Activated CD4-positive, alpha-beta memory T cell treated with anti-CD3 and anti-CD28 coated beads for 36 hours (primary cell): ENCODE measurements at places on chromosomes 6 and 20.

- no peaks in the 10 kb centered on the region for H3K36me3 ChIP-seq
- H3K4me1 ChIP-seq = no peaks in the 10 kb centered on the region
- DNase-seq = no peak
- H3K4me3 ChIP-seq = no peak within 1 kb of the TSS
- H3K27ac ChIP-seq = no peak within 1 kb of the TSS
These were observed at the start of gene LAMP5 for GRCh38 chr20:9514461-9515213. TSS of gene LAMP5 (plus strand) at chr20:9514590. CDS start at chr20:9514853, 263 bp downstream.

DNA sequence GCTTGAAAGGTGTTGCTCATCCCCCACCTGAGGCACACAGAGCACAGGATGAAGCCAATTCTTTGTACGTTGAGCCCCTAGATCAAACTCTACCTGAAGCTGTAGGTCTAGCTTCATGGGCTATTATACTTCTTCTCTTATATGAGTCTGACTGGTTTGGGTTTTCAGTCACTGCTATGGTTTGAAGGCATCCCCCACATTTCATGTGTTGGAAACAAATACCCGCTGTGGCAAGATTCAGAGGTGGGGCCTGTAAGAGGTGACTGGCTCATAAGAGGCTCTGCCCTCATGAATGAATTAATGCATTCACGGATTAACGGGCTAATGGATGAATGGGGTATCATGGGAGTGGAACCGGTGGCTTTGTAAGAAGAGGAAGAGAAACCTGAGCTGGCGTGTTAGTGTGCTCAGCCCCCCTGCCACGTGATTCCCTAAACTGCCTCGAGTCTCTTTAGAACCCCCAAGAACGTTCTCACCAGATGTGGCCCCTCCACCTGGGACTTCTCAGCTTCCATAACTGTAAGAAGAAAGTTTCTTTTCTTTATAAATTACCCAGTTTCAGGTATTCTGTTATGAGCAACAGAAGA lies 39.2 kb downstream of the PREX1 start:
- H3K27ac ChIP-seq = peak overlapping the region; percentile 81
- H3K27me3 ChIP-seq = no peaks in the 10 kb centered on the region
- peak; percentile 44 for DNase-seq
- H3K36me3 ChIP-seq = peaks cover 8% of the 10 kb centered on the region

GRCh38 chr6:100057941-100058340 lies 63.9 kb upstream of the MCHR2 start:
- H3K27me3 ChIP-seq = no peaks in the 10 kb centered on the region
- no peak overlapping the region for H3K4me3 ChIP-seq
- H3K36me3 ChIP-seq = no peaks in the 10 kb centered on the region
- no peak overlapping the region for H3K27ac ChIP-seq
- no peak for DNase-seq

- DNase-seq = no peak
- no peak overlapping the region for H3K27ac ChIP-seq
- peaks cover 2% of the 10 kb centered on the region for H3K27me3 ChIP-seq
- H3K4me1 ChIP-seq = peaks cover 24% of the 10 kb centered on the region
- peaks cover 3% of the 10 kb centered on the region for H3K36me3 ChIP-seq
These were observed 1.6 kb upstream of the DSN1 start for GRCh38 chr20:36775196-36775595.

- peak; percentile 56 for DNase-seq
- peaks cover 13% of the 10 kb centered on the region for H3K27me3 ChIP-seq
- peaks cover 8% of the 10 kb centered on the region for H3K4me1 ChIP-seq
These were observed 19.4 kb upstream of the MUC21 start for GRCh38 chr6:30964075-30964474.

DNA sequence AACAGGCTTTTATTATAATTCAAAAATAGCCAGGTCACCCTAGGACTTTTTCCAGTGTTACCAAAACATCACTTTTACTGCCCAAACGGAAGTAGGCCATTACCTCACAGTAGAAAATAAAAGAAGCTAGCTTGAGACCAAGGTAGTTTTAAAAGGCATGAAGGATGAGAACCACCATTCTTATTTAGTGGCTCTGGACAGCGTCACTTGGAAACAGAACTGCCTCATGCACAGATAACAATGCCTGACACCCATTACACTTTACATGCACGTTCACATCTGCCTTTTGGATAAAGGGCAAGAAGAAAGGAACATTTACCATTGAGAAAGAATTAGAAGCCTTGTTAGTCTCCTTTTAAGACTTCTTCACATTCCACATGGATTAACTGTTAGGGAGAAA lies 1.9 kb upstream of the PAQR8 start:
- H3K27ac ChIP-seq = no peak overlapping the region
- no peak for DNase-seq
- no peaks in the 10 kb centered on the region for H3K36me3 ChIP-seq
- H3K27me3 ChIP-seq = no peaks in the 10 kb centered on the region
- peaks cover 25% of the 10 kb centered on the region for H3K4me1 ChIP-seq

GRCh38 chr20:4088766-4089165 lies 73.4 kb upstream of the RNF24 start:
- H3K27ac ChIP-seq = no peak overlapping the region
- H3K27me3 ChIP-seq = no peaks in the 10 kb centered on the region
- H3K4me1 ChIP-seq = peaks cover 17% of the 10 kb centered on the region

DNA sequence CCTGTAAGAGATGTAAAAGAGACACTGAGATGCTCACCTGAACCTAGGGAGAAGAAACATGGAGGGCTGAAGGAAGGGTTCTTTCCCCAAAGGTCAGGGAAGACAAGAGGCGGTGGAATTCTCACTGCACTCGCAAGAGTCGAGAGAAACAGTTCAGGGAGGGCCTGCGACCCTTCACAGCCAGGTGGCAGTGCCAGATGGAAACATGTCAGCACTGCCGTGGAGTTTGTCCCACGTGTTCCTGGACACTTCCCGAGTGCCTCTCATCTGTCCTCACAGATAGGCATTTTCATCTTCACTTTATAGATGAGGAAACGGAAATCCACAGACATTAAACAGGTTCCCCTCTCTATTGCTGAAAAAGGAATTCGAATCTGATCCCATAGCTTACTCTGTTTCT lies 70.4 kb upstream of the SYNJ2 start:
- no peak overlapping the region for H3K4me3 ChIP-seq
- no peak for DNase-seq
- H3K4me1 ChIP-seq = peaks cover 13% of the 10 kb centered on the region
- H3K27me3 ChIP-seq = no peaks in the 10 kb centered on the region
- peak overlapping the region; percentile 40 for H3K27ac ChIP-seq
- peaks cover 51% of the 10 kb centered on the region for H3K36me3 ChIP-seq

DNA sequence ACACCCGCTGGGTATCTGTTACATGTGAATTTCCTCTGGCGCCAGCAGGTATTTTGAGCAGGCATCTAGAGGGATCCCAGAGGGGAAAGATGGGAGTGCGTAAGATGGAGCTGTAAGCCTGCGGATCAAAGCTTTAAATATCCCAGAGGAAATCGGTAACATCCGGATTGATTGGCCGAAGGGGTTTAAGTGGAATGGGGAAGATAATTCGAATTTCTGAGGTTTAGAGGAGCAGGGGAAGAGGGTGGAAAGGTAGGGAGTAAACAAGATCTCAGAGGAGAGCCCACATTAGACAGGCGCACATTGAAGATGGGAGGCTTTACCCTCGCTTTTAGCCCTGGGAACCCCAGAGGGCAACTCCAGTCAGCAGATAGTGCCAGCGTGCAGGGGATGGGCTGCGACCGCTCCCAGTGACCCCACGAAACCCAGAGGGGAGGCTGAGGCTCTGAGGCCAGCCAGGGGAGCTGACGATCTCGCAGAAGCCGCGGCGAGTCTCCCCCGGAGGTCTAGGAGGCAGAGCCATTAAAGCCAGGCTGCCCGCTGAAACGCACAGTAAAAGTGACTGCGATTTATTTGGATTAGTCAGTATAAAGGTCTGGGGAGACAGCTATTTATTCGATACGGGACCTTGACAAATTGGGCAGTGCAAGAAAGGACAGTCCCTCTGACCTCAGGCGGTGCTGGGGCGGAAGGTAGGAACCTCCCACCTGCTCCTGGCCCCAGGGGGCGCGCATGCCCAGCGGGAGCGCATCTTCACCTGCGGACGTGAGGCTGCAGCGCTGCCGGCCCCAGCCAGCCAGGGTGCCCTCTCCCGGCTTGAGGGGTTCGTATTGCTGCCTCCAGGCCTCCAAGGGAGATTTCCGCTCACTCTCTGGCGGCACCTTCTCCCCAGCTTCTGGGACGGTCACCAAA lies 34.3 kb upstream of the TCF21 start:
- DNase-seq = peak; percentile 11
- peaks cover 49% of the 10 kb centered on the region for H3K27me3 ChIP-seq
- no peaks in the 10 kb centered on the region for H3K36me3 ChIP-seq
- no peak overlapping the region for H3K4me3 ChIP-seq

DNA sequence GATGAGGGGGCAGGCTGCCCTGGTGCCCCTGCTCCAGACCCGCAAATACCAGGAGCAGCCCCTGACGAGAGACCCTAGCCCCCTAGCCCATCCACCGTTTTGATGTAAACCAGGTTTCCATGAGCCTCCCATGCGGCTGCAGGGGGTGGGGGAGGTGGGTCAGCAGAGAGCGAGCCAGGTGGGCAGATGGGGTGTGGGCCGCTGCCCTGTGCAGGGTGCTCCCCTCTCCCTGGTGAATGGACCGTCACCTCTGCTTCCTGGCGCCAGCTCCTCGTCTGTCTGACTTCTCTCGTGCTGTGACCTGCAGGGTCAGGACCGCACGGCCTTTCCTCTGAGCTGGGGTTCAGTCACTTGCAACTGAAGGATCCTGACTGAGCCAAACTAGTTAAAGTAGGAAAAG lies 15.7 kb upstream of the BHLHE23 start:
- H3K4me3 ChIP-seq = no peak overlapping the region
- no peak overlapping the region for H3K27ac ChIP-seq
- DNase-seq = no peak
- H3K4me1 ChIP-seq = peaks cover 5% of the 10 kb centered on the region

- H3K4me1 ChIP-seq = no peaks in the 10 kb centered on the region
- no peak for DNase-seq
These were observed 45.1 kb downstream of the HNF4A start for GRCh38 chr20:44400671-44400969.

- no peak overlapping the region for H3K27ac ChIP-seq
- H3K27me3 ChIP-seq = peaks cover 6% of the 10 kb centered on the region
These were observed 164.0 kb downstream of the MRPL14 start for GRCh38 chr6:43963203-43963602.

GRCh38 chr6:107489636-107490565 lies at the start of gene SOBP:
TSS of gene SOBP (plus strand) at chr6:107490117. CDS start at chr6:107490617, 500 bp downstream.
- H3K27ac ChIP-seq = no peak within 1 kb of the TSS
- peak within 1 kb of the TSS; percentile 82 for H3K4me3 ChIP-seq
- peaks cover 12% of the 10 kb centered on the region for H3K4me1 ChIP-seq
- DNase-seq = peak; percentile 41
